ENCODE measurements at places on chromosomes 7 and 10. TPM values are rescaled to one million over a fixed set of nuclear protein-coding genes. Genes with fewer than 3 reads are reported as not detected.

DNA sequence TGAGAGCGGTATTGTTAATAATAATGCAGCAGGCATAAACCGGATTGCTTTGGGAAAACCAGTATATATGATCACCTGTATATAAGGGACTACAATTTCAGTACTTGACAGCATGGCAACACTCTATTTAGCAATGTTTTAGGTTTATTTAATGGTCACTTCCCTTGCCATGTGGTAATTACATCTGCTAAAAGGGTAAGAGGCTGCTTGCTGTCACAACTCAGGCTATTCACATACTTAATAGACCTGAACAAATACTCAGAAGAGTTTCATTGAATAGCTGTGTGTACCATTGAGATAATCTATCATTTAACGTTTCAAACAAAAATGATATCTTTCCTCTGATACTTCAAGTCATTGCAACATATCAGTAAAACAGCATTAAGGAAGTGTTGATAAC, 90.1 kb downstream of the PCDH15 start:
- no peak for DNase-seq

The FFAR4 gene
- total RNA-seq: 1.5 TPM

- no peak for DNase-seq
Measured at GRCh38 chr7:51847461-51848134, 531.0 kb upstream of the COBL start.

GRCh38 chr7:110129159-110129558, 961.8 kb upstream of the LRRN3 start:
- no peak for DNase-seq

GRCh38 chr7:19984231-19984632, 210.8 kb upstream of the TMEM196 start:
- DNase-seq: no peak

GRCh38 chr7:104929921-104930320, 84.1 kb upstream of the KMT2E start:
- no peak for DNase-seq

The FKBP6 gene
- not detected for total RNA-seq

DNA sequence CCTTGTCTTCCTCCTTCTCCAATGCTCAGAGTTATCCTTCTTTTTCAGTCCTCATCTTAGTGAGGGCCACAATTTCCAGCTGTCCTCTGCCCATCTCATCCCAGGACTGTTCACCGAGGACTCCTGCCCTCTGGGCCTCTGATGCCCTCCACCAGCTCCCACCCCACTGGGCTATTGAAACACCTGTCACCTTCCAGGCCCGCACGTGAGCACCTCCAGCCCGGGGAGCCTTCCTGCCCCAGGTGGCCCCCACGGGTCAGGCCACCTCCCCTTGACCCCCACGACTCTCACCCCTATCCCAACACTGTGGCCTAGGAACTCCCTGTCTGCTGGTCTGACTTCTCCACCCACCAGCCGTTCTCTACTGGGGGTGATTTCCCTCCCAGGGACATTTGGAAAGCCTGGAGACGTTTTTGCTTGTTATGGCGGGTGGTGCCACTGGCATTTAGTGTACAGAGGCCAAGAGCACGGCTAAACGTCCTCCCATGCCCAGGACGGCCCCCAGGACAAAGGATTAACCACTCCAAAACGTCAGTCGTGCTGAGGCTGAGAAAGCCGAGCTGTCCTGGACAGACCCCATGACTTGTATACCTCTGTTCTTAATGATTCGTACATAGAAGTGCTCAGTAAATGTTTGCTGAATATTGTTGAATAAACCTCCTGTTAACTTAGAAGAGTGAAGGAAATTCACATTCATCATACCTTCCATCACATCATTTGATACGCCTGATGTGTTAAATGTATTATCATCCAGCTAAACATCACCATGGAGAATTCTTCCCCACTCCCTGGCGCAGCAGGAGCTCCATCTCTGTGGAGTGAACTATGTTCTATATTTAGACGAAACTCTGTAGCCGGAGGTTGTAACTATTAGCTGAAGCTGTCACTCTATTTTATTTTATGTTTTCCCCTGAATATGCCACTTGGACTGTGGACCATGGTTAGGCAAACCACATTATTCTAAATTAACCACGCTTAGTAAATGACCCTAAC, 270.1 kb upstream of the SHH start:
- DNase-seq: no peak

DNA sequence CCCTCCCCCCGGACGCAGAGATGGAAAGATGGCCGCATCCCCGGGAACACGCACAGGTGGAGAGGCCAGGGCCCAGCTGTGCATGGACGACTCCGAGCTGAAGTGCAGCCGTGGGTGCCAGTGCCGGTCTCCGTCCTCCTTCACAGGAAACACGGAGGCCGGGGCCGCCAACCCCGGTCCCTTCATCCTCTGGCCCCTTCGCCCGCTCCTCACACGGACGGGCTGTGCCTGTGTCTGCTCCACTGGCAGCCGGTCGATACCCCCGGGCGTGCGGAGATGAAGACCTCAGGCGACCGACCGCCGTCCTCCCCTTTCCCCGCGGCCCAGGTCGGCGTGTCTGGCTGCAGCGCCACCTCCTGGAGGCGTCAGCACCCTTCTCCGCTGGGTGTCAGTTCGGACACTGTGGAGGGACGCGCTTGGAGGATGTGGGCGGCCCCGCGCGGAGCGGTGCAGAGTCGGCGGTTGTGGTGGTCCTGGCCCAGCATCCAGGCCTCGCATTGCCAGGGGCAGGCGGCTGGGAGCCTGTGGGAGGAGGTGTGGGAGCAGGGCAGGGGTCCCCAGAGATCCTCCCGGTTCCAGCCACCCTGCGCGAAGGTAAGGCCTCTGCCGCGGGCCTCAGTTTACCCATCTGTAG, 9.9 kb downstream of the ZNF511 start:
- no peak for DNase-seq

GRCh38 chr7:84043661-84044191, 150.9 kb downstream of the SEMA3A start:
- no peak for DNase-seq

- DNase-seq: no peak
Measured at GRCh38 chr7:31371621-31372020, 31.1 kb upstream of the NEUROD6 start.

The SFXN2 gene
- total RNA-seq: 8.1 TPM

GRCh38 chr7:28705350-28705749, 252.8 kb downstream of the TRIL start:
- no peak for DNase-seq

DNA sequence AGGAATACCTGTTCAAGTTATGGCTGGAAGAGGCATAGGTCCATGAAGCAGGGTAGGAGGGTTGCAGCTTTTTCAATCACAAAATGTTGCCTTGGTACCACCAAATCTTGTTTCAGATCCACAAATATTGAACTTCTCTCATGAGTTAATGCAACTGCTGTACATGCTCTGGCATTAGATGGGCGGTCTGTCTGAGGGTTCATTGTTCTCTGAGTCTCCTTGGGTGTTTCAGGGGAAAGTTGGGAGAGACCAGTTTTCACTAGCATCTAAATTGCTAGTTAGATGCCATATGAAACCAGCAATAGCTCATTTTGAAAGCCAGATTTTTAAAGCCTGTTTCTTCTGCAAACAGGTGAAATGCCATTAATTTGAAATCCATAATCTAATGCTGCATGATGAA, 27.8 kb upstream of the ELMO1 start:
- DNase-seq: no peak

DNA sequence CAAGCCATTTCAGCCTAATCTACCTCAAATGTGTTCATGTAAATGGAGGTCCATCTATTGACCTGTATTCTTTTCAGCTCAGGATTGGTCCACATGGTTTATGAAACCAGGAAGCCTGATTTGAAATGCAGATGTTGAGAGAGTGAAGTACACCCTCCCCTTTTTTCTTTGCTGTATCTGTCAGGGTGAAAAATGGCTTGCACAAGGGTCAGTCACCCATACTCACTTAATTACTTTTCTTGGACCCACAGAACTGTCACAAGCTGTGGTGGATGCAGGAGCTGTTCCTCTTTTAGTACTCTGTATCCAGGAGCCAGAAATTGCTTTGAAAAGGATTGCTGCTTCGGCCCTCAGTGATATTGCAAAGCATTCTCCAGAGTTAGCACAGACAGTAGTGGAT, 41.2 kb downstream of the SPAG6 start:
- DNase-seq: no peak

DNA sequence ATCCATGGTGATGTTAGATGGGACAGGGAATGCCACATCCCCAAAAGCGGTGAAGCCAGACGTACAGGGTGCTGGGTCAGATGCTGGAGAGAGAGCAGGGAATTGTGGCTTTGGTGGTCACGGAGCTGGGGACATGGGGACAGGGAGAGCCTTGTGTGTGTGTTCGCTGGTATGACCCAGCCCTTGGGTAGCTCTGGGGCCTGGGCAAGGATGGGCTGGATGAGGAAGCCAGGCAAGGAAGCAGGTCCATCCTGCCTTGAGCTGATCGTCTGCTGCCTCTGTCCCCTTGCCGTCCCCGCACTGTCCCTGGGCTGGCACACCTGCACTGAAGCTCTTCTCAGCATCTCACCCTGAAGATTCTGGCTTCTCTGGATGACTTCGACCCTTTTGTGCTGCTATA, 15.4 kb upstream of the CLDN4 start:
- DNase-seq: no peak

The GNGT1 gene
- total RNA-seq: not detected

The ADARB2 gene
- 52.1 TPM for total RNA-seq

DNA sequence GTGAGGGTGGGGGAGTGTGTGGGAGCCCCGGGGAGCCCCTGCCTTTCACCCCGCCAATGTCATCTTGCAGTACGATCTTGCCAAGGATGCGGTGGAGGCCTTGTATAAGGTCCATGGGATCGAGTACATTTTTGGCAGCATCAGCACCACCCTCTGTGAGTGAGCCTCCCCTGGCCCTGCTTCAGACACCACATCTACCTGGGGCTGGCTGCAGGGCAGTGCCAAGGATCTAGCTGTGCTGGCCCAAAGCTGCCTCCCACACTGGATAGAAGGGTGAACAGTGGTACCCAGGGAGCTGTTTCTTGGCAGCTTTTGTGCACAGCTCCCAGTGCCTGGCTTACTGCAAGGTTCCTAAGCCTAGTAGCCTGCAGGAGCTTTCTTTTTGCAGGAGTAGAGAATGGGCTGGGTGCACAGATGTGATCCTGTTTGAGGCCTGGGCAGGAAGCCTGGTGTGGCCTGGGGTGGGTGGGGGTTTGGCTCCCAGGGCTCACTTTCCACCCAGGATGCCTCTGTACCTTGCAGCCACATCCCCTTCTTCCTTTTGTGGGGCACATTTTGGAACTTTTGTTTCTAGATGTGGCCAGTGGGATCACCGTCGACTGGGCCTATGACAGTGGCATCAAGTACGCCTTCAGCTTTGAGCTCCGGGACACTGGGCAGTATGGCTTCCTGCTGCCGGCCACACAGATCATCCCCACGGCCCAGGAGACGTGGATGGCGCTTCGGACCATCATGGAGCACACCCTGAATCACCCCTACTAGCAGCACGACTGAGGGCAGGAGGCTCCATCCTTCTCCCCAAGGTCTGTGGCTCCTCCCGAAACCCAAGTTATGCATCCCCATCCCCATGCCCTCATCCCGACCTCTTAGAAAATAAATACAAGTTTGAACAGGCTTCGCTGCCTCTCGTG, 12.2 kb upstream of the CPA1 start:
- no peak for DNase-seq

DNA sequence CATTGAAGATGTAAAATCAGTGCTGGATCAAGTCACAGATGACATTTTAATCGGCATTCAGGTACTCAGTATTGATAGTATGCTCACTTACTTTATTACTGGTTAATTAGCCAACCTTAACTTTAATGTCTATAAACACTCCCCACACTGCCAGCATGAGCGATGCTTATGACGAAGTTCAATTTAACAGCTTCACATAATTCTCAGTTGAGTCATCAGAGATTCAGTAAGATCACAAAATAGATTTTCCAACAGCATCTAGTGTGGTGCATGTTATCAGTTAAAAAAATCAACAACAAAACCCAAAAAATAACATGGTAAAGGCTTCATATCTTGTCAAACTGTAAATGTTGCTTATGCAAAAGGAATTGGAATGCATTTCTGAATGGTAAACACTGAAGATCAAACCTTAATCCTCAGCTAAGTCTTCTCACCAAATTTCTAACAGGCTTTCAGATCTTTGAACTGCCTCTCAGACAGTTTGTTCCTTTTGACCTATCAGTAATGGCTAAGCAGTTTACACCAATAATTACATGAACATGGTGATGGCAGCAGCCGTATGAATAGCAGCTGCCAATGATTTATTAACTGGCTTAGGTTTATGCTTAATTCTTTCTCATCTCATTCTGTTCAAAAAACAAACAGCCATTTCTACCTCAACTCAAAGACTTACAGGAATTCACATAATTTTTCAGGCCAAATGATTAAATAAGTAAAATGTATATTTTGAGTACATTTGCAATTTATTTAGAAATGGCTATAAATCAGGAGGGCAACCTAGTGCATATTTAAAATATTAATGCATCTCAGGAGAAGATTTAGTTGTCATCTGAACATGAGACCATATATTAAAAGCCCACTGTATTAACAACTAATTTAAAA, 98.5 kb downstream of the CABCOCO1 start:
- DNase-seq: no peak

DNA sequence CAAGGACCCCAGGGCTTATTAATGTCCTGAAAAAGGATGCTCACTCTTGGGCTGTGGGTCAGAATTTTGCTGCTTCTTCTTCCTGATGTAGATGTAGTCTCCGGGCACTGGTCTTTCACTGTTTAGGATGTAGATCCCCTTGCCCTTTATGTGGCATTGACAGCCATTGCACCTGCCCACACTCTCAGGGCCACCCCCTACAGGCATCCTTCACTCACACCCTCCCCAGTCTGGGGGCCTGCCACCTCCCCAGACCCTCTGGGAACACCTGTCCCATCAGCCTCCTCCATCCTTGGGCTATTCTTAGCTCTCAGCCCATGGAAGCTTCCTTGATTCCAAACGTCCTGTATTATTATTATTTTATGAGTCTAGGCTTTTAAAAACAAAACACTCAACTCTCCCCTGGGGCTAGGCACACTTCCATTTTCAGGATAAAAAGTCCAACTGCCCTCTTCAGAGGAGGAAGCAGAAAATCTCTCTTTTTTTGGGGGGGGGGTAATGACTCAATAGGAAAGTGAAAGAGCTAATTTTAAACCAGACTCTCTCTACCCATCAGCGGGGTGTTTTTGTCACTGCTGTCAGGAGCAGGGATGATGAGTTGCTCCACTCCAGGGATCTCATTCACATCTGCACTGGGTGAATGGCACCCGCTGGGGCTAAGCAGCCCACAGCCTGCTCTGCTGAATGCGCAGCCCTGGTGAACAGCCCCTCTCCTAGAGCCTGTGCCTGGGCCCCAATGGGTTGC, 11.5 kb upstream of the KLRG2 start:
- no peak for DNase-seq

DNA sequence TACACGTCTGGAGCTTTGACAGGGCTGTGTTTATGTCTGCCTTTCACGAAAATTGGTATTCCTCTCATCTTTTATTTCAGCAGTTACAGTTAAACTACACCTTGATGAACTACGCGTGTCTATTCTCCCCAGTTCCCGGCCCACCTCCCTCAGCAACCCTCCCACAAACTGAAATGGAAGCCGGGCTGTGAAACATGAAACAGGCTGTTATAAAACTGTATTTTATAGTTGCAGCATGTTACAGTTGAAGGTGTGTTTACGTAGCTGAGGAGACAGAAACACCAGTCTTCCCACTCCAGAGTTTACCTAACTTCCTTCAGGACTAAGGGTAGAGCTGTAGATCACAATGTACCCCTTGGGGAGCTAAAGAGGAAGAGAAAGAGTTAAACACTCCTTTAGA, 228.3 kb upstream of the ZNF32 start:
- DNase-seq: no peak
